ENCODE measurements at places on chromosomes 7 and 10.

- no peak for DNase-seq
These were observed 66.2 kb downstream of the NAMPT start for GRCh38 chr7:106218546-106218945.

- DNase-seq, result no peak
These were observed 97.5 kb upstream of the OIT3 start for GRCh38 chr10:72796042-72796441.

DNA sequence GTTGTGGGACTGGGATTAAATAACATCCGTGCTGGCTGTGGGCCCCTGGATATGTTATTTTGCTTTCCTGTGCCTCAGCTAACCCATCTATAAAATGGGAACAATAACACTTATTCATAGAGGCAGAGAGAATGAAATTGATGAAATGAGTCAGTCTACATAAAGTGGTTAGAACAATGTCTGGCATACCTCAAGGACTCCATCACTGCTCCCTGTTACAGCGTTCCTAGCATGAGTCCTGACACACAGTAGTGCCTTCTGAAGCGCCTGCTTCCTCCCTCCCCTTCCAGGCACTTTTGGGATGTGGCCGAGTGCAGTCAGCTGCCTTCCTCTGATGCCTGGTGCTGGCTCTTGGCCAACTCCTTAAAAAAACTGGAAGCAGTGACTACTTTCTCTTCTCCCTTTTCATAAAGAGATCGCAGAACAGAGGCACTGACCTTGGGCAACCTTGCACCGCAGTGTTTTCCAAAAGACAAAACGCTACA, 108.4 kb upstream of the ZMIZ1 start:
- no peak for DNase-seq

DNA sequence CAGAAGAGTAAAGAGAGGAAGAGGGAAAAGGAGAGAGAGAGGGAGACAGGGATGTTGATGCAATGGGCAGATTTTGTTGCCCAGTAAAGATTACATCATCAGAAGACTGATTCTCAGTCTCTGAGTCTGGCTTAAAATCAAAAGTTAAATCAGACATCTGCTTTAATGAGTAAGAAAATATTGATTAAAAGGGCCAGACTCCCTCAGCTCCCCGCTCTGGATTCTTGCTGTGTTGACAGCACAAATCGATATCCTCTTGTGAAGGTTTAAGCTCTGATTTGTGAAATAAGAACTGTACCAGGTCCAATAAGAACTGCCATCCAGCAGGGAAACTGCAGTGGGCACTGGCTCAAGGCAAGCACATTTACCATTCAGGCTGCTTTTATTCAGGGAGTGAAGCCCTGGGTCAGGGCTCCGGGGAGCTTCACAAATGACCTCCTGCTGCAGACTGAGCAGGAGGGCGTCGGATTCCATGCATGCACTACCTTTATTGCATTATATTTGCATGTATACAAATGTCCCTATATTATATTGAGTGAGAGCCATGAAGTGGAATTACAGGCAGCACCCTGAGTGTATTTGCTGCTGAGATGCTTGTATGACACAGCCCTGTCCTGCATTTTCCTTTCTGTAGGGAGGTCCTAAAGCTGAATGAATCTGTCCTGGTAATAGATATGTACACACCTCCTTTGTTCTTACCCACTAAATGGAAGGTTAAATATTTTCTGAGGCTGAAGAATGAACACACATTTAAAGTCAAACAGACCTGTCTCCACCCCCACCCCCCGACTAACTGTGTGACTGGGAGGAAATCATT, 401.5 kb downstream of the REEP3 start:
- no peak for DNase-seq

Measured in stimulated activated CD4-positive, alpha-beta T cell treated with anti-CD3 and anti-CD28 coated beads, TNF-alpha, amount 100 ng/mL, for 4 hours (primary cell).